Stimulated activated CD4-positive, alpha-beta T cell treated with anti-CD3 and anti-CD28 coated beads, TNF-alpha, amount 100 ng/mL, for 1 hour (primary cell): ENCODE measurements at places on chromosomes 2 and 18.

DNA sequence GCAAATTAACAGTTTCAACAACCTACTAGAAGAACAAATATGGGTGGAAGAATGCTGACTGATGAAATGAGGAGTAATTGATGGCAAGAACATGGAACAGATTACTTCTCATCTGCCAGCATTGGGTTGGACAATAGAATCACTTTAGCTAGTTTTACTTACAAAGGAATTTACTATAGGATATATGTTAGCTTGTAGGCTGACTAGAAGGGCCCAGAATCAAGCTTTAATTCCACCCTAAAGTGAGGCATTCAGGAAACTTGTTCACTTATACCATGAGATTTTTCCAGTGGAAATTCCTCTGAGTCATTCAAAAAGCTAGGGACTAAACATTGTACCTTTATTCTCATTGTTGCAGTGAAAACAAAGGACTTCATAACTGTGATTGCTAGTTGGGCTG, 5.0 kb upstream of the ZSWIM2 start:
- DNase-seq = no peak

GRCh38 chr2:74525717-74526648, at the start of gene DQX1:
DQX1 (minus strand) TSS chr2:74526231; CDS start chr2:74525729, 502 bp downstream.
- DNase-seq = no peak

DNA sequence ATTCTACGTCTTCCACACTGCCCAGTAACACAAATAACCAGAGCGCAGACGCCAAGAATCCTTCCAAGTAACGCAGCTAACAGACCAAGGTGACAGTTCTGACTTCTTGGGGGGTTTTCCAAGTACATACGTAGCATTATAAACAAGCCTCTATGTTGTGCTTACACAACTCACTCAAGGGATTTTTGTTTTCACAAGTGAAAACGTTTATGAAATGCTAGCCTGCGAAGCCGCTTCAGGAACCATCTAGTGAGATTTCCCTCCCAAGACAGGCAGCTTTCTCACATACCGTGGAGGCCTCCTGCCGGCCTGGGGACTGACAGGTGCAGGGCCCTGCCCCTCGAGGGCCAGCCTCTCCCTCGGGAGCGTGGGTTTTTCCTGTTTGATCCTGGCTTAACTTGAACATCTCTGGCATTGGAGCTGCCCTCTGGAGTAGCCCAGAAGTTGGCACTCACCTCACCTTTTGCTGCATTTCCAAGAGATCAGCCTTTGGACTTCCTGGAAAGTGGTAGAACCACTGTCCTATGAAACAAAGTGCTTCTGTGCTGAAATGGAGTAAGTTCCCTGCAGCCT, 151.1 kb downstream of the MBP start:
- no peak for DNase-seq

- DNase-seq = no peak
Observed at GRCh38 chr2:182666674-182667314, 49.3 kb upstream of the DNAJC10 start.

DNA sequence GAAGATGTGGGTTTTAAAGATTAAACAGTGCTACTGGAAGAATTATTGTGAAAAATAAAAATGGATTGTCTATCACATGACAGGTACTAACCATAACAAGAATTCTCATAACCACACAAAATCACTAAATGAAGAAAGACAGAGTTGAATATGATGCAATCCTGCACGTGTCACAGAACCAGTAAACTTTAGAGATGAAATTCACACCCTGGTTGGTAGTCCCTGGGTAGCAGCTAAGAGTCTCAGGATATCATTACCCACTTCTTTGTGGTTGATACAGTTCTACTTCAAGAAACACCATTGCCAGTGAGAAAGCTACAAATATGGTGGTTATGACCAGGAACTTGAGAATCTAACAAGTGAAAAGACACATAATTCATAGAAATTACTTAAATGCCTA, 450.2 kb downstream of the ERBB4 start:
- DNase-seq = no peak

GRCh38 chr2:189576396-189576795, 4.2 kb downstream of the SLC40A1 start:
- no peak for DNase-seq

GRCh38 chr2:39091063-39091462, 29.8 kb downstream of the SOS1 start:
- no peak for DNase-seq

- DNase-seq = no peak
Observed at GRCh38 chr2:223545830-223546229, 56.3 kb downstream of the SCG2 start.

- DNase-seq = no peak
Observed at GRCh38 chr2:182717816-182718215, 1.8 kb downstream of the DNAJC10 start.

DNA sequence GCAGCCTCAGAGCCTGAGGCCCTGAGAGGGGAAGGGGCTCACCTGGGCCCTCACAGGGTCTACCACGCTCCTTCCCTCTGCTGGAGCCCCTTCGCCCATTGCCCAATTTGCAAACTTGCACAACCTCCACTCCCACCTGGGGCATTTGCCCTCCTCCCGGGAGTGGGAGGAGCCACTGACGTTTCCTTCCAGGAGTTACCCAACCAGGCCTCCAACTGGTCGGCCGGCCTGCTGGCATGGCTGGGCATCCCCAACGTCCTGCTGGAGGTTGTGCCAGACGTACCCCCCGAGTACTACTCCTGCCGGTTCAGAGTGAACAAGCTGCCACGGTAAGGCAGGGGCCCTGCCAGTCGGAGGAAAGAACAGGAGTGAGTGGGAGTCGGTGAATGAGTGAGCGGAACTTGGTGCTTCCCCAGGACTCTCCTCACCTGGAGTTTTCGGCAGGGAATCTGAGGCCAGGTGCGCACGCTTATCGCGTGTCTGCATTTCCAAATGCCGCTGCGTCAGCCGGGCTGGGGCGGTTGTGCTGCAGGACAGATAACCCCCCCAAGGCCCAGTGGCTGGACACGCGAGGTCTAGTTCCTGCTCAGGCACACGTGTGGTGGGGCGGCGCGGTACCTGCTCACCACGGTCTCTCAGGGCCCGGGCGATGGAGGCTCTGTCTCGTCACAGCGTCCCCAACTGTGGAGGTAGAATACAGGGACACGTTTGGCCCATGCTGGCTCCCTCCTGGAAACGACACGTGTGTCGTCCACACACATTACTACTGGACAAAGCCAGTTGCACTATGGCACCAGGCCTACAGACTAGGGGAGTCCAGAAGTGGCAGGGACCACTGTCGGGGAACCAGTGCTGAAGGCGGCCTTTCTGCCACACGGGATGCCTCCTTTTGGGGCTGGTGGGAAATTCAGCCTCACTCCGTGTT, 11.7 kb downstream of the ANO7 start:
- DNase-seq = no peak

GRCh38 chr2:237156857-237157779, 71.4 kb downstream of the COPS8 start:
- no peak for DNase-seq

DNA sequence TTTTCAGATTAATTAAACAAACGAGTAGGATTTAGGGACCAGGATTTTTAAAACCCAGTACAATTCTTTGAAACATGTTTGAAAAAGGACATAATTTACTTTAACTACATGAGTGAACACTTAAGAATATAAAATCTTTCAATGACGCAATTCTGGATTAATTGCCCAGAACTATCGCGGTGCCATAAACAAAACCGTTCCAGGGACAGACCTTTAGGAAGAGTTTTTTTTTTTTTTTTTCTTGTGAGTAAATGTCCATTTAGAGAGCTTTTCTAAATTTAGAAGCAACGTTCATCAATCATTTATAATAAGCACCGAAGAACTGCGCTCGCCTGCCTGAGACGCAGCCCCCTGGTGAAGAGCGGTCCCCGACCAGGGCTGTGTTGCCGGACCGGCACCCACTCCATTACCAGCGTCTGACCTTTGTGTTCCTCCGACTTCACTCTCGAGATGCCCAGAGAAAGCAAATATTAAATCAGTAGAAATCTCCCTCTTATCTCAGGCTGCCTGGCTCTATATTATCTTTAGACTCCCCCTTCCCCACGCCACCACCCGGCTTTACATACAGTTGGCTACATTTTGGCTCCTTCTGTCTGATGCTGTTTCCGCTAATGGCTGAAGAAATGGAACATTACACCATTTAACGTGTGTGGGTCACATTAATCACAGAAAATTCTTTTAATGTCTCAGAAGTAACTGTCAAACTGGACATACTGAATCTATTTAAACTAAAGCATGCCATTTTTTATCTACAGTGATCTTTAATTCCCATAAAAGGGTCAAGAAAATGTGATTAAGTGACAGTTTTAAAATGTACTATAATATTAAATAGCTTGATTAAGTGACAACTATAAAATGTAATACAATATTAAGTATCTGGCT, 364.0 kb upstream of the MEIS1 start:
- no peak for DNase-seq

DNA sequence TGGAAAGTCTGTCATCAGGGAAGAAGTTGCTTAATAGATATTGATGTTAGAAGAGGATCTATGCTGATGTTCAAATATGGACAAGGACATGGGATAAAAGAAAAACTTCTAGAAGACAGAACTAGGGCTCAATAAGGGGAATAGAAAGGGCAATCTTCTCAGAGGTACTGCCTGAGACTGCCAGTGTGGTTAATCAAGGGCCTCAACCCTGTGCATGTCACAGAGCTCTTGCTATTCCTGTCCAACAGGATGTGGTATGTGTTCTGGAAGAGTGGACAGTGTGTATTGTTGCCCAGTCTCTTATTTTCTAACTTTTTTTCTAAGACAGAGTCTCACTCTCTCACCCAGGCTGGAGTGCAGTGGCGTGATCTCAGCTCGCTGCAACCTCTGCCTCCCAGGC, 27.8 kb upstream of the RNF125 start:
- no peak for DNase-seq

DNA sequence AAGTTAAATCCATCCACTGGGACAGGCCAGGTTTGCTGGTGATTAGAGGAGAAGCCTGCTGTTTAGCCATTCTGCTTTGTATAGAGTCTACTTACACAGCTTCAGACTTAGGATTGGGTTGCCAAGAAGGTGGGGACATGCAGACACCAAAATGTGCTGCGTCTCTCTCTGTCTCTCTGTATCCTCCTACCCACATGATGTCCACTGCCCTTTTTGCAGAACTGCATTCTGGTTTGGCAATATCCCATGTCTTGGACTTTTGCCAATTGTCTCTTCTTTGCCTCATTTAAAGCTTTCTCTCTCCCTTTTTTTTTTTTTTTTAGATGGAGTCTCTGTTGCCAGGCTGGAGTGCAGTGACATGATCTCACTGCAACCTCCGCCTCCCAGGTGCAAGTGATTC, 261.1 kb upstream of the FN1 start:
- DNase-seq = no peak

GRCh38 chr2:216849987-216850386, 9.9 kb downstream of the TNP1 start:
- DNase-seq = no peak

- no peak for DNase-seq
Observed at GRCh38 chr2:115880558-115880957, 1438.1 kb downstream of the DPP10 start.

DNA sequence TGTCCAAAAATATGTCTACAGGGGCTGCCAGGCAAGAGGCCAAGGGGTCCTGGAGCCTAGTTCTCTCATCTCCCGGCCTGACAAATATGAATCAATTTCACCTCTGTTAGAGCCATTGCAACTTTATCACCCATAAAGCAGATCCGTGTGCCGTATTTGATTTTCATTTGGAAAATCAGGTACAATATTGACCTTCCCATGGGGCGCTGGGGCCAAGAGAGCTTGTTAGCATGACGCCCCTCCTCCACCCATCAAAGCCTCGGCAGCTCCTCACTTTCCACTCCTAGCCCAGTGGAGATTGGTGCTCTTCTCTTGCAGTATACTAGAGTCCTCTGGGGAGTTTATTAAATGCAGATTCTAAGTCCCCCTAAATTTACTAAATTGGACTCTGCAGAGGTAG, 96.8 kb downstream of the CAPN13 start:
- no peak for DNase-seq
